Activated naive CD4-positive, alpha-beta T cell treated with anti-CD3 and anti-CD28 coated beads, Interleukin-2, amount 10 ng/mL, durations not matched to agents 7 days and 5 days (primary cell): ENCODE measurements at places on chromosomes 13 and 19.

DNA sequence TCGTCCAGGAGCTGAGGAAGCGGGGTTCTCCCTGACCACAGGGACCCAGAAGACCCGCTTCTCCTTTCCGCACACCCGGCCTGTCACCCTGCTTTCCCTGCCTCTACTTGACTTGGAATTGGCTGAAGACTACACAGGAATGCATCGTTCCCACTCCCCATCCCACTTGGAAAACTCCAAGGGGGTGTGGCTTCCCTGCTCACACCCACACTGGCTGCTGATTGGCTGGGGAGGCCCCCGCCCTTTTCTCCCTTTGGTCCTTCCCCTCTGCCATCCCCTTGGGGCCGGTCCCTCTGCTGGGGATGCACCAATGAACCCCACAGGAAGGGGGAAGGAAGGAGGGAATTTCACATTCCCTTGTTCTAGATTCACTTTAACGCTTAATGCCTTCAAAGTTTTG, 18.9 kb downstream of the VASP start:
- no peak overlapping the region for H3K27ac ChIP-seq
- peaks cover 24% of the 10 kb centered on the region for H3K4me1 ChIP-seq
- no peak overlapping the region for H3K4me3 ChIP-seq
- H3K27me3 ChIP-seq: peaks cover 21% of the 10 kb centered on the region
- peaks cover 35% of the 10 kb centered on the region for H3K36me3 ChIP-seq

- H3K36me3 ChIP-seq: peaks cover 75% of the 10 kb centered on the region
- H3K4me1 ChIP-seq: no peaks in the 10 kb centered on the region
- H3K4me3 ChIP-seq: no peak overlapping the region
Observed at GRCh38 chr19:50039968-50040367, 14.2 kb downstream of the ZNF473 start.

DNA sequence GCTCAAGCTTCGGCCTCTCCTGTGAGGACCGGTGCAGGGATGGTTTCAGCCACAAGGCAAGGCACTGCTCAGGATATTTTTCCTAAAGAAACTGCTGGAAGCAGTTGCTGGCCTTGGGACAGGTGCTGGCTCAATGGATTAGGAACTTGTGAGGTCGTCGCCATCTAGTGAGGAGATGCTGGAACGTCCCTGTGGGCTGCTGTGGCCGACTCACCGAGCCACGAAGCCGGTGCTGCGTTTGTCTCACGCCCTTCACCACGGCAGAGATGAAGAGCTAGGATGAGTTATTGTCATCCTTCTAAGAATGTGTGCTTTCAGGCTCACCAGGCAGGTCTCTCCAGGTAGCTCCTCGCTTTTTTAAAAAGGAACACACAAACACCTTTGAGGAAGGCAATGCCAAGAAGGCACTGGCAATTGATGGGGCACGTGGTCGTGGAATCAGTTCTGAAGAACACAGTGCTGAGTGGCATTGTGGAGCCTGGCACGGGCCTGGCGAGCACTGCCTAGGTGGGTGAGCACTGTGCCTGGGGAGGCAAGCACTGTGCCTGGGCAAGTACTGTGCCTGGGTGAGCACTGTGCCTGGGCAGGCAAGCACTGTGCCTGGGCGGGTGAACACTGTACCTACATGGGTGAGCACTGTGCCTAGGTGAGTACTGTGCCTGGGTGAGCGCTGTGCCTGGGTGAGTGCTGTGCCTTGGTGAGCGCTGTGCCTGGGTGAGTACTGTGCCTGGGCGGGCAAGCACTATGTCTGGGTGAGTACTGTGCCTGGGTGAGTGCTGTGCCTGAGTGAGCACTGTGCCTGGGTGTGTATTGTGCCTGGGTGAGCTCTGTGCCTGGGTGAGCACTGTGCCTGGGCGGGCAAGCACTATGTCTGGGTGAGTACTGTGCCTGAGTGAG, 140.4 kb downstream of the TEX29 start:
- peaks cover 28% of the 10 kb centered on the region for H3K27me3 ChIP-seq
- DNase-seq: peak; percentile 29
- no peaks in the 10 kb centered on the region for H3K4me1 ChIP-seq
- H3K36me3 ChIP-seq: no peaks in the 10 kb centered on the region
- no peak overlapping the region for H3K27ac ChIP-seq

DNA sequence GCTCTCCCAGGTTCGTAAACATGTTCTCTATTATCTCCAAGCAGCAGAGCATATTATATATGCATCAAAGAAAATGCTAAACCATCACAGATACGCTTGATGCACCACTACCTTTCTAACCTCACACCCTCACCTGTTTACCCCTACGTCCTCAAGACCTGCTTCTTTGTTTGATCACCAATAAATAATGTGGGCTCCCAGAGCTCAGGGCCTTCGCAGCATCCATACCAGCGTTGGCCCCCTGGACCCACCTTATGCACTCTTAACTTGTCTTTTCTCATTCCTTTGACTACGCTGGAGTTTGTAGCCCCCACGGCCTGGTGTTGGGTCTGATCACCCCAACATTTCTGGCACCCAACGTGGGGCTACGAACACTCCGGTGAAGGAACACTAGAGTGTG, 10.0 kb upstream of the ZNF443 start:
- H3K27me3 ChIP-seq: no peaks in the 10 kb centered on the region
- no peak overlapping the region for H3K4me3 ChIP-seq
- no peak for DNase-seq
- no peak overlapping the region for H3K27ac ChIP-seq
- no peaks in the 10 kb centered on the region for H3K4me1 ChIP-seq

GRCh38 chr13:32530841-32531253, 7.7 kb downstream of the N4BP2L2 start:
- peaks cover 48% of the 10 kb centered on the region for H3K36me3 ChIP-seq
- H3K4me1 ChIP-seq: peaks cover 76% of the 10 kb centered on the region
- H3K4me3 ChIP-seq: peak overlapping the region; percentile 61
- H3K27ac ChIP-seq: peak overlapping the region; percentile 83
- DNase-seq: no peak

GRCh38 chr19:52896431-52897137, 851 bp downstream of the ZNF320 start:
- H3K36me3 ChIP-seq: peaks cover 34% of the 10 kb centered on the region
- peaks cover 15% of the 10 kb centered on the region for H3K4me1 ChIP-seq
- peak overlapping the region; percentile 86 for H3K4me3 ChIP-seq
- DNase-seq: no peak
- H3K27me3 ChIP-seq: no peaks in the 10 kb centered on the region

DNA sequence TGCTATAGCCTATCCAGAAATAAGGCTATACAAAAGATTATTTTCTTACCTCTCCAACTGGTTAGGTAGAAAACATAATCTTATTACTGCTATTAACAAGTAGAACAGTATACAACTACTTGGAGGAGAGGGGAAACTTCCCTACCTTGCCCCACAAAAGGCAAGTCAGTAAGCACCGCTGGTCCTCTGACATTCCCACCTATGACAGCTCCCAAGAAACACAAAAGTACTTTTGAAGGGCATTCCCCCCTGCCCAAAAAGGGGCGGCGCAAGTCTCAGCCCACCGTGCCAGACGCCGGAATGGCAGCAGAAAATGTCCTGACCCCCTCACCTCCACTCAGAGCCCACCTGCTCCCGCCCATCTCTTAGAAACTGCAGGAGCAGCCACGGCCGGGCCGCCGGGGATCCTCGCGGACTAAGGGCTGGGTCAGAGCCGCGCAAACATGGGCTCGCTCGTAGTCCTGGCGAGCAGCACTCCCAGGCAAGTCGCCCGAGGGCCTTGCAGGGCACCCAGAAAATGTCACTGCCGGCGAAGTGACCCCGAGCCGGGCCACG, 437 bp downstream of the SUCLA2 start:
- peak overlapping the region; percentile 94 for H3K4me3 ChIP-seq
- peak; percentile 50 for DNase-seq
- peak overlapping the region; percentile 93 for H3K27ac ChIP-seq

DNA sequence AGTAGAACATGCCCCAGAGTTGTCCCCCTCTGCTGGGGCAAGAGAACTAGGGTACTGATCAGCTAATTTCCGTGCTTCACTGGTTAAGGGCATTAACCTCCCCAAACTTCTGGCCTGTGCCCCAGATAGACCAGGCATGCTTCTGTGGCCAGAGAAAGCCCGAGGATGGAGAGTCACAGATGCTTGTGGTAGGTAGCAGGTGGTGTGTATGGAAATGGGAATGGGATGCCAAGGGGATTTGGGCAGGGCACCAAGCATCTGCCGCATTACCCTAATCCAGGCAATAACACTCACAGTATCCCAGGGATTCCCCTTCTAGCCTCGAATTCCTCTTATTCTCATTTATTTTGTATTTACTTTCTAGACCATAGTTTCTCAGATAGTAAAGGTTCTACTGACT, 124.8 kb upstream of the KLF12 start:
- H3K4me1 ChIP-seq: peaks cover 33% of the 10 kb centered on the region
- H3K36me3 ChIP-seq: peaks cover 3% of the 10 kb centered on the region
- H3K4me3 ChIP-seq: no peak overlapping the region
- DNase-seq: no peak
- no peak overlapping the region for H3K27ac ChIP-seq

DNA sequence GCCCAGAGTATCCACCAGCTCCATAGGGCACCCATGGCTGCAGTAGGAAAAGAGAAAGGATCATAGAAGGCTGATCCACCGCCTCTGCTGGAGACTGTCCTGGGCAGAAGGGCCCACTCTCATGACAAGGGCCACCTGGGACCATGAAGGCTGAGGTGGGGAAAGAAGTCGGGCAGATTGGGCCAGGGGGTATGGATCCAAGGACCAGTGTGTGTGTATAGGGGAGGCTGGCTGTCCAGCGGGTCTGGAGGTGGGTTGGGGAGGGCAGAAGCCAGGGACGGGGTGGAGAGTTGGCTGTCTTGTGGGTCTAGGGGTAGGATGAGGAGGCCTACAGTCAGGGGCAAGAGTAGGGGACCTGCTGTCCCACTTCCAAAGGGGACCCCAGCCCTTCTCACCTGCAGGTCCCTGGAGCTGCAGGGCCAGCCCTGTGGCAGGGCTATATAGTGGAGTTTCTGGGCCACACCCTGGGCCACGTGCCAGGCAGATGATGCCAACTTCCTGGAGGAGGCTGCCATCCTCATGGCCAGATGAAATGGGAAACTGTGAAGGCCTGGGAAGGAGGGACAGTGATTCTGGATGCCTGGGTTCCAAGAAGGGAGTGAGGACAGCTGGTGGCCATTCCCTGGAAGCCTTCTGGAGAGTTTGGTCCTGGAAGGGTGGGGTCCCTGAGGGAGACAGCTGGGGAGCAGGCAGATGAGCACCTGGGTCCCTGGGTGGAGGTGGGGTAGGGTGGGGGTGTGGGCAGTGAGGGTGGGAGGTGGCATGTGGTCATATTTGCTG, at the start of gene FCGBP:
TSS of gene FCGBP (minus strand) at position 51 of the 780 bp plus-strand sequence.
- no peak within 1 kb of the TSS for H3K4me3 ChIP-seq
- DNase-seq: no peak
- peak within 1 kb of the TSS; percentile 60 for H3K27ac ChIP-seq
- peaks cover 41% of the 10 kb centered on the region for H3K4me1 ChIP-seq
- peaks cover 15% of the 10 kb centered on the region for H3K27me3 ChIP-seq
